ENCODE measurements at places on chromosomes 6 and 20.

- H3K4me1 ChIP-seq, result no peaks in the 10 kb centered on the region
- no peak overlapping the region for H3K4me3 ChIP-seq
- no peaks in the 10 kb centered on the region for H3K27me3 ChIP-seq
Observed at GRCh38 chr6:148739822-148740128, 7.1 kb upstream of the UST start.

DNA sequence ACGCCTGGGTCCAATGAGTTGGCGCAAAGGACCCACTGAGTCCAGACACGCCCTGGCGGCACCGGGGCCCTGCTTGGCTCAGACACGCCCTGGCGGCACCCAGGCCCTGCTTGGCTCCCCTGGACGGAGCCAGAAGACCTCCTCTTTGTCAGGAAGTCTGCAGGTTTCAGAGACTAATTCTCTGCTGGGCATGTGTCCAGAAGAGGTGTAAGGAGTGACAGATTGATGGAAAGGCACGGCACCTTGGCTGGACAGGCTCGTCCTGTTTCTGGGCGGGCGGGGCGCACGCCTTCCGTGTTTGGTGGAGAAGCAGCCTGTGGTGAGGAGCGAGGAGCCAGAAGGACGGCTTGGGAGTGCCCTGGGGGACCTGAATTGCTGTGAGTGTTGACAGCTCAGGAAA is 23.1 kb upstream of the DACT2 start:
- H3K36me3 ChIP-seq, result no peaks in the 10 kb centered on the region
- H3K27ac ChIP-seq, result no peak overlapping the region
- H3K4me1 ChIP-seq, result no peaks in the 10 kb centered on the region
- H3K4me3 ChIP-seq, result no peak overlapping the region

- no peaks in the 10 kb centered on the region for H3K36me3 ChIP-seq
- H3K27me3 ChIP-seq, result no peaks in the 10 kb centered on the region
- H3K27ac ChIP-seq, result no peak overlapping the region
- DNase-seq, result no peak
- no peaks in the 10 kb centered on the region for H3K4me1 ChIP-seq
Observed at GRCh38 chr20:41258474-41258873, 59.1 kb downstream of the ZHX3 start.

- H3K27ac ChIP-seq, result no peak overlapping the region
- no peaks in the 10 kb centered on the region for H3K36me3 ChIP-seq
- no peaks in the 10 kb centered on the region for H3K4me1 ChIP-seq
- no peak for DNase-seq
- H3K4me3 ChIP-seq, result no peak overlapping the region
- no peaks in the 10 kb centered on the region for H3K27me3 ChIP-seq
Observed at GRCh38 chr20:19907326-19908056, 109.7 kb upstream of the NAA20 start.

GRCh38 chr6:72968704-72969103 is 256.6 kb downstream of the KHDC1L start:
- no peaks in the 10 kb centered on the region for H3K4me1 ChIP-seq
- H3K27me3 ChIP-seq, result no peaks in the 10 kb centered on the region
- H3K36me3 ChIP-seq, result no peaks in the 10 kb centered on the region
- DNase-seq, result no peak
- H3K4me3 ChIP-seq, result no peak overlapping the region

DNA sequence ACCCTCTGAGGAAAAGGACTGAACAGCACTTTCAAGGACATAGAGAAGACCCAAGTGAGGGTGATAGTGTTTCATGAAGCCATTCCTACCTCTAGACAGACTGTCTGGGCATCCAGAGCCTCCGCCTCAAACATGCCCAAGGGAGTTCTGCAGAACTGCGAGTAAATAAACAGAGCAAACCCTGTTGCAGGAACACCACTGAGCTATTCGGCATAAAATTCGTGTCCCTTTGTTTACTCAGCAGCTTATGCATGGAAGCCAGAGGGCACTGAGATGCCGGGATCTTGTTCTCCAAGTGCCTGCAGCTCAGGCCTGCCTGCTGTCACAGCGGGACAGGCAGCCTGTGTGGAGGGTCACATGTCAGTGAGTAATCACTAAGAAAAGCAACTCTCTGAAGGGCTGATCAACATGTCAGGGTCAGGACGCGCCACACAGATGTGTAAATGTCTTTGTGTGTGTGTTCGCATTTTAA is 164.9 kb upstream of the HEY2 start:
- no peak overlapping the region for H3K27ac ChIP-seq
- DNase-seq, result no peak
- H3K27me3 ChIP-seq, result no peaks in the 10 kb centered on the region
- no peaks in the 10 kb centered on the region for H3K4me1 ChIP-seq
- no peaks in the 10 kb centered on the region for H3K36me3 ChIP-seq

- H3K4me3 ChIP-seq, result peak overlapping the region; percentile 89
- no peaks in the 10 kb centered on the region for H3K36me3 ChIP-seq
Observed at GRCh38 chr6:136822046-136822375, 381 bp upstream of the PEX7 start.

- H3K27me3 ChIP-seq, result no peaks in the 10 kb centered on the region
- H3K4me1 ChIP-seq, result no peaks in the 10 kb centered on the region
- no peak overlapping the region for H3K4me3 ChIP-seq
- DNase-seq, result no peak
Observed at GRCh38 chr6:14361297-14361696, 243.7 kb downstream of the CD83 start.

DNA sequence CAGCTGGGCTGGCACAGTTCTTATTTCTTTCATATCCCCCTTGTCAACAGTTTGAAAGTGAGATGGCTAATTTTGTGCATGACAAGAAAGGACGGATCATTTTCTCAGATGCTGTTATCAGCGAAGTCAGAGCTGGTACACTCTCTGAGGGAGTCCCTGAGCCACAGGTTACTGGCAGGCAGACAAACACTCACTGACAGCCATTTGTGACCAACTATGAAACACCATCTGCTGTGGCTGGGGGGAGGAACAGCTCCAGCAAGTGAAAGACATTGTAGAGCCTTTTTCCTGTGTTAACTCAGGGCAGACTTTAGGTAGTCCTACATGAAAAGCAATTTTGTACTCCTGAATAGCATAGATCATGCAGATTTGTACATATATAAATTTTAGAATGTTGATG is 22.2 kb downstream of the OLIG3 start:
- no peaks in the 10 kb centered on the region for H3K4me1 ChIP-seq
- H3K27me3 ChIP-seq, result peaks cover 3% of the 10 kb centered on the region
- no peak for DNase-seq
- no peaks in the 10 kb centered on the region for H3K36me3 ChIP-seq

GRCh38 chr6:107625264-107625663 is 135.3 kb downstream of the SOBP start:
- DNase-seq, result no peak
- no peak overlapping the region for H3K4me3 ChIP-seq

DNA sequence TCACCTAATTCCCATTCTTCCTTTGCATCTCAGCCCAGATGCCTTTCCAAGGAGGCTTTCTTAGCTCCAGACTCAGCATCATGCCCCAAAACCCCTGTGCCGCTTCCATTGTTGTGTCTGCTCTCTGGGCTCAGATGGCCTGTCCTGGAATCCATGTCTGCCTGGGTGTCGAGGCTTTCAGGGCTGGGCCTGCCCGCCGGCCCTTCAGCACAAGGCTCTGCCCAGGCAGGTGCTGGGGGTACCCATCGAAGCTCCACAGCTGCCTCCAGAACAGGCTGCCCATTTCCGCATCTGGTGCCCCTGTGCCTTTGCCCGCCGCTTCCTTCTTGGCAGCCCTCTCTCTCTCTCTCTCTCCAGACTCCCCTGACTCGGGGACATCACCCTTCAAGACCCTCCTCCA is 1.2 kb downstream of the CPXM1 start:
- H3K27me3 ChIP-seq, result no peaks in the 10 kb centered on the region
- DNase-seq, result no peak
- H3K4me1 ChIP-seq, result peaks cover 4% of the 10 kb centered on the region
- H3K4me3 ChIP-seq, result peak overlapping the region; percentile 89
- H3K36me3 ChIP-seq, result no peaks in the 10 kb centered on the region
- no peak overlapping the region for H3K27ac ChIP-seq

DNA sequence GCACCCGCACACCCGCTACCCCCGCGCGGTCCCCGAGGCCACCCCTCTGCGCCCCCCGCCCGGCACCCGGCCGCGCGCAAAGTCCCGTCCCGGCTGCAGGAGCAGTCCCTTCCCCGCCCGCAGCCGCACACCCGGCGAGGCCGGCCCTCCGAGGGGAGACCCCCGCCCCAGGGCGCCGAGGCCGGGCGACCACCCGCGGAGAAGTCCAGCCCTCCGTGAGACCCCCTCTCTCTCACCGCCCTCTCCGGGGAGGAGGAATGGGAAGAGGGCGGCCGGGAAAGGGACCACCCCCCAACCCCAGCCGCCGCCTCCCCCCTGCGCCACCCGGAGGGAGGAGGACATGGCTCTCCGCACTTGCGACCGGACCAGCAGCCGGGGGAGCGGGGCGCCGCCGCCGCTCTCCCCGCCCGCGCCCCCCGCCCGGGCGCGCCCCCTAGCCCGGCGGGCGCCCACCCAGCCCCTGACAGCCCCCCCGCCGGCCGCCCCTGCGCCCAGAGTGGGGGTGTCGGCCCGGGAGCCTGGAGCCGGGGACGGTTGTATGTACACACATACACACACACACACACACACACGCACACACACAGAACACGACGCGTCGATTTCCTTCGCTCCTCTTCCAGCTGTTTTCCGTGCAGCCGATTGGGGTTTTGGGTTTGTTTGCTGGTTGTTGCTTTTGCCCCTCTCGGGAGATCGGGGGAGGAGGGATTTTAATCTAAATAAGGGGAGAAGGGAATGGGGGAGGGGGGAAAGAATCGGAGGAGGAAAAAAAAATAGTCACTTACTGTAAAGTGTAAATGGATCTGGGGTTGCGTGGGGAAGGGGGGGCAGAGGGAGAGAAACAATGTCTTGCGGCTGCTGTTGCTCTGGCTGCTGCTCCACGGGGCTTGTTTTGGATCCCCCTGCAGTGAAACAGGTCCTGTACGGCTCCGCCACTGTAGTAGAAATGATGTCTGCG is at the start of gene ATXN1:
Gene ATXN1 (minus strand): TSS at position 945 of the 955 bp plus-strand sequence.
- H3K36me3 ChIP-seq, result no peaks in the 10 kb centered on the region
- H3K27ac ChIP-seq, result peak within 1 kb of the TSS; percentile 99
- DNase-seq, result peak; percentile 52
- H3K4me3 ChIP-seq, result peak within 1 kb of the TSS; percentile 78
- no peaks in the 10 kb centered on the region for H3K27me3 ChIP-seq
- H3K4me1 ChIP-seq, result peaks cover 19% of the 10 kb centered on the region

- DNase-seq, result no peak
- peaks cover 4% of the 10 kb centered on the region for H3K27me3 ChIP-seq
- no peaks in the 10 kb centered on the region for H3K4me1 ChIP-seq
- no peak overlapping the region for H3K4me3 ChIP-seq
Observed at GRCh38 chr20:661474-662270, 8.7 kb upstream of the SRXN1 start.

- DNase-seq, result no peak
- H3K27ac ChIP-seq, result peak overlapping the region; percentile 61
- no peaks in the 10 kb centered on the region for H3K36me3 ChIP-seq
- no peaks in the 10 kb centered on the region for H3K27me3 ChIP-seq
Observed at GRCh38 chr6:157551041-157551832, 170.2 kb downstream of the ZDHHC14 start.

- DNase-seq, result no peak
- peaks cover 44% of the 10 kb centered on the region for H3K4me1 ChIP-seq
Observed at GRCh38 chr6:33628401-33628964, 7.4 kb downstream of the ITPR3 start.

DNA sequence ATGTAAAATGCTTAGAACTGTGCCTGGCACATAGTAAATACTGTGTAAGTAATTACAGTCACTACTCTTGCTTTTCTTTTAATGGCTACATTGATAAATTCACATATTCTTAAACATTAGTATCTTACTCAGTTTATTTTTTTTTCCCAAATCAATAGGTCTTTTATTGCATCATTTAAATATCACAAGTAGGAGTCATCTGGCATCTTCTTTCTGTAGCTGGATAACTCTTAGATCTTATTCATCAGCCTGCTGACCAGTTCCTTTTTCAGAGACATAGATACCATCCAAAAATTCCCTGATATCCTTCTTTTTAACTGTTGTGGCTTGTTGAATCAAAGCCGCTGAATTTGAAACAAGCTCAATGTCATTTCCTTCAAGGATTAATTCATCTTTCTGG is 20.0 kb upstream of the PHF3 start:
- no peaks in the 10 kb centered on the region for H3K36me3 ChIP-seq
- no peaks in the 10 kb centered on the region for H3K4me1 ChIP-seq
- H3K27me3 ChIP-seq, result peaks cover 5% of the 10 kb centered on the region
- no peak overlapping the region for H3K27ac ChIP-seq
- H3K4me3 ChIP-seq, result no peak overlapping the region
- DNase-seq, result no peak

GRCh38 chr6:116461932-116462885 is 1.0 kb downstream of the CALHM6 start:
- no peaks in the 10 kb centered on the region for H3K27me3 ChIP-seq
- peaks cover 16% of the 10 kb centered on the region for H3K4me1 ChIP-seq
- peak; percentile 21 for DNase-seq
- no peaks in the 10 kb centered on the region for H3K36me3 ChIP-seq
- peak overlapping the region; percentile 62 for H3K27ac ChIP-seq

DNA sequence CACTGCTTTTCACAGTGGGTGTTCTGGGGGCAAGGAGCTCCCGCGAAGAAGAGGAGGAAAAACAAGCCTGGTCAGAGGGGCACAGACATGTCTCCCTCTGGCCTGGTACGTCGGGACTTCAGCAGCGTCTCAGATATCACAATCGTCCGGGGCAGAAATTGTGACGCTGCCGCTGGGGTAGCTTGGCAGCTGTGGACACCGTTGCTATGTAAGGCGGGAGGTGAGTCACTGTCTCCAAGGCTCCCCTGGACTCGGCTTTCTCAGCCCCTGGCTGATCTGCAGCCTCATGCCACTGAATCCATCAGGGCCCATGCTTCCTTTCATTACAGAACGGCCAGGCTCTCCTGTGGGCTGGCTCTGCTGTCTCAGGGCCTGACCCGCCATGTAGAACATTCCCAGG is 98.7 kb downstream of the SULF2 start:
- H3K4me3 ChIP-seq, result no peak overlapping the region
- H3K27me3 ChIP-seq, result peaks cover 20% of the 10 kb centered on the region
- no peaks in the 10 kb centered on the region for H3K4me1 ChIP-seq
- DNase-seq, result no peak
- no peaks in the 10 kb centered on the region for H3K36me3 ChIP-seq

DNA sequence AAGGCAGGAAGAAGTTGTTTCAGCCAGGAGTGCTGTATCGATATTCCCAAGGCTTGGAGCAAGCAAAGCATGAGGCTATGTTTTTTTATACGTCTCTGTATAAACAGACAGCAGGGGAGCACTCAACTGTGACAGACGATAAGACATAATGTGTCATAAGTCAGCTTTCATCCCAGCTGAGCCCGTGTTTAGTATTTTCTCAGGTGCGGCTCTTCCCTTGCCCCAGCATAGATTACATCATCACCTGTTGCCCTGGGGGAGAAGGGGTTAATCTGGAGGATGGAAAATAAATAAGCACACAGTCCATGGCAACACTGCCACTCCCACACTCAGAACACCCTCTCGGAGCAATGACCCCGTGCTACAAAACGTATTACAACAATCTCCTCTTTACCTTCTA is 22.1 kb upstream of the KCNK5 start:
- no peaks in the 10 kb centered on the region for H3K27me3 ChIP-seq
- no peaks in the 10 kb centered on the region for H3K4me1 ChIP-seq
- no peak for DNase-seq

GRCh38 chr6:2999618-3000557 is at the start of gene NQO2:
Gene NQO2 (plus strand): TSS chr6:2999894. CDS start chr6:3006553, 6,659 bp downstream.
- no peaks in the 10 kb centered on the region for H3K27me3 ChIP-seq
- H3K27ac ChIP-seq, result peak within 1 kb of the TSS; percentile 78
- H3K4me3 ChIP-seq, result peak within 1 kb of the TSS; percentile 77
- peaks cover 28% of the 10 kb centered on the region for H3K4me1 ChIP-seq
- DNase-seq, result peak; percentile 80

Measured in T-cell (primary cell).